Trophoblast cell (in vitro differentiated cells and primary cell): ENCODE measurements at places on chromosomes 4 and X.

- DNase-seq: no peak
Observed at GRCh38 chrX:119290476-119290875, 54.4 kb downstream of the PGRMC1 start.

GRCh38 chrX:55489314-55490009 lies at the start of gene USP51:
Gene USP51, minus strand, starts transcription at chrX:55489848. Its CDS starts 909 bp downstream, at chrX:55488939.
- DNase-seq: peak; percentile 60

DNA sequence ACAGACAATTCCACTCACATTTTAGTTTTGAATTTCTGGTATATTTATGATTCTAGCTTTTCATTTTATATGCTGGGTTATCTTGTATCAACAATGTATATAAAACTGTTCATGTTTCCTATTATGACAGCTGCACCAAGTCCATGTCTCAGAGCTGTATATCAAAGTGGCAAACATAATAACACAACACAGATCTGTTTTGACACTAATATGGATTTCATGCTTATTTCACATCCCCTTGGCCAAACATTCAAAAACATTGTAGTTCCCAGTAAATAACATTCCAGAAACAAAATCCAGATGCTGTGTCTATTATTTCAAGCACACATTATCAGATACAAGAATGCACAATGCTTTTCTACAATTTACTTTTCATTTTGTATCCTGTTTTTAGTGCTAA lies 380.6 kb upstream of the MAGEB2 start:
- DNase-seq: no peak

DNA sequence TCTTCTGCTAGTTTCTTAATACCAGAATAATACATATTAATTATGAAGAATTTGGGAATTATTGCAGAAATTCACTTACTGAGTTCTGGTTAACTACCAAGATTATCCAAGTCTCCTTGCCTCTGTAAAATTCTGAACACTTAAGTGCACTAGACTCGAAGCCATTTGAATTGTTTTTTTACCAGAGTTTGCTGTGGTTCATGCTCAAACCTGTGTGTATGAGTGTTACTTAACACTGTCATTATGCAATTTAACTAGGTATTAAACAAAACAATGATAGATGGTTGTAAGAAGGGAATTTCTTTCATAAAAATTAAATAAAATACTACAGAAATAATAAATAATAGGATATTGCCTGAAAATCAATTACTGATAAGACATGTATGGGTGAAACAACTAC lies 145.6 kb upstream of the FAT4 start:
- DNase-seq: no peak

DNA sequence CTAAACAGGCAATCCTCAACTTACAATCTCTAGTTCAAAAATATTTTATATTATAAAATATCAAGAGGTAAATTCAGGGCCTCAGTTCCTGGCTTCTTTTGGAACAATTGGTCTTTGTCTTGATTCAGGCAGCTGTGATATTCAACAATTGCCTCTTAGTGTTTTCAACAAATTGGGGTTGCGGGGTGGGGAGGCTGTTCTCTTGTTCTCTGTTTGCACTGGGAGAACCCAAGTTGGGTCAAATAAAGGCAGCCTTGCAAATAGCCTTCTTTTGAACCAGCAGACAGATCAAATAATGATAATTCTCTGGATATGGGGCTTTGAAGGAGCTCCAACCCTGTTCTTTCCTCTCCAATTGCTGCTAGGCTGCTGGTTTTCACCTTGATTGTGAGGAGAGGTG lies 142.5 kb downstream of the COL4A5 start:
- no peak for DNase-seq
